NCI-H1694 treated with DMSO at 0.1 percent for 48 hours (cell line): ENCODE measurements at places on chromosomes 11 and 22.
A peak's percentile ranks its signal among the peaks of the same experiment; 100 is the strongest.

- DNase-seq = no peak
Observed at GRCh38 chr11:11456866-11457265, 103.8 kb upstream of the CSNK2A3 start.

GRCh38 chr11:66579017-66579606 is 10.7 kb upstream of the CTSF start:
- peak; percentile 31 for DNase-seq

DNA sequence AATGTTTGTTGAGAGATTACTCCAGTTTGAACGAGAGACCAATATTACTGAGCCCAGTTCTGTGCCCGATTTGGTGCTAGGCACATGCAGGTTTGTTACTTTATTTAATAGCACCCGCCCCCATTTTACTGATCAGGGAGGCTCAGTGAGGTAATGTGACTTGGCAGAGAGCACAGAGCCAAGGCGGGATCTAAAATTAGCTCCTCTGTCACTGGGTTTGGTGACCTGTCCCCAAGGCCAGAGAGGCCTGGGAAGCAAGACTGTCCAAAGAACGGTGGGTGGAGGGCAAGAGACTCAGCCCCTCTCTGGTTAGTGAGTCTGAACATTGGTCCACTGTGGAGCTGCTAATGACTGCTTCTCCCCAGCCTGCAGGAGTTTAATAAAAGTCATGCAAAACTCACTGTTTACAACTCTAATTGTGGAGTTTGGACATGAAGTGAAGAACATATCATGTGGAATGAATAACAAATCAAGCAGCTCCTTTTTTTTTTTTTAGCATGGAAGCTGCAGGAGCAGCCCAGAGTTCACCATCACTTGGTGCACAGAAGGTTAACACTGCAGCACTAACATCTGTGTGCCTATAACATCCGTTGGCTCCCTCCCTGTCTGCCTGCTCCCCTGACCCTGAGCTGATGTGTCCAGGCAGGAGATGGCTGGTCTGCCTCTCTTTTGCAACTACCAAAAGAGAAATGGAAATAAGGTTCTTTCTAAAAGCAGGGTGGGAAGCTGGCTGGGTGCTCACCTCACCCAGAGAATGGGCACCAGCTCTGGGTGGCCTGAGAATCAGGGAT is 39.0 kb downstream of the CSNK2A3 start:
- DNase-seq = no peak

DNA sequence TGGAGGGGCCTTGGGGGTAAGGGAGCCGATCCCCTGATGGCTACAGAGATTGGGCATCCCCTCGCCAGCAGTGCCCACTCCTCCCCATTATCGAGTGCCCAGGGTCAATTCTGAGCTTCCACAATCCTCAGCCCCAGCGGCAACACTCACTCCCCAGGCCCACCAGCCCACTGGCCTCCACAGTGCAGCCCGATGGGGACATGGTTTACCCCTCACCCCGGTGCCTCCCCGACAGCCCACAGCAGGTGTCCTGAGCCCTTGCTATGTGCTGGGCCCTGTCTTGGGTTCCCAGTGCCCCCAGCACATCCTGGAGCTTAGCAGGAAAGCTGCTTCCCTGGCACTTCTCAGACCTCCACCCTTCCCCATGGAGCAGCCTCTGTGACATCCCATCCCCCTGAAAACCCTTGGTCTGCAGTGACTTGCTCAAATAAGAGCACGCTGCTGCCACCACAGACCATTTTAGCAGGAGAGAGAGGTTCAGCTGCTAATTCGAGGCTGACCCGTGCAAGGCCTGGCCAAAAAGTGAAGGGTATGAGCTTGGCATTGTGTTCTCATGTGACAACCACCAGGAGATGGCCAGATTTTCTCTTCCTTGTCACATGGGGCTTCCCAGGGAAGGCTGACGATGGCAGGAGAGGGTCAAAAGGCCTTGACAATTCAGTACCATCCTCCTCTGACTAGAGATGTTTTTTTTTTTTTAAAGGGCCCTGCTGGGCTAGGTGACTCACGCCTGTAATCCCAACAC is 23.6 kb downstream of the KCNJ4 start:
- no peak for DNase-seq

DNA sequence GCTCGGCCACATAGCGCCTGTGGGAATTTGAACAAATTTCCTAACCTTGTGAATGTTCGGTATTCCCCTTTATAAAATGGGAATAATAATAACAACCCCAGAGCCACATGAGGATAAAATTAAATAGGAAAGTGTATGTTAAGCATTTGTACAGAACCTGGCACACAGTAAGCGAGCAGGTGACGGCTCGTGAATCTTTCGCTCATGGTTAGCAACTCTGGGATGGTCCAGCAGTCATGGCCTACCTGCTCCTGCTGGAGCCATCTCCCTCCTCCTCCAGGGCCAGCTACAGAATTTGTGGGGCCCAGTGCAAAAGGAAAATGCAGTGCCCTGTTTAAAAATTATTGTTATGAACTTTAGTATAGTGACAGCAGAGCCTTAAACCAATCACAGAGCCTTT is 88.5 kb upstream of the CSNK2A3 start:
- no peak for DNase-seq

DNA sequence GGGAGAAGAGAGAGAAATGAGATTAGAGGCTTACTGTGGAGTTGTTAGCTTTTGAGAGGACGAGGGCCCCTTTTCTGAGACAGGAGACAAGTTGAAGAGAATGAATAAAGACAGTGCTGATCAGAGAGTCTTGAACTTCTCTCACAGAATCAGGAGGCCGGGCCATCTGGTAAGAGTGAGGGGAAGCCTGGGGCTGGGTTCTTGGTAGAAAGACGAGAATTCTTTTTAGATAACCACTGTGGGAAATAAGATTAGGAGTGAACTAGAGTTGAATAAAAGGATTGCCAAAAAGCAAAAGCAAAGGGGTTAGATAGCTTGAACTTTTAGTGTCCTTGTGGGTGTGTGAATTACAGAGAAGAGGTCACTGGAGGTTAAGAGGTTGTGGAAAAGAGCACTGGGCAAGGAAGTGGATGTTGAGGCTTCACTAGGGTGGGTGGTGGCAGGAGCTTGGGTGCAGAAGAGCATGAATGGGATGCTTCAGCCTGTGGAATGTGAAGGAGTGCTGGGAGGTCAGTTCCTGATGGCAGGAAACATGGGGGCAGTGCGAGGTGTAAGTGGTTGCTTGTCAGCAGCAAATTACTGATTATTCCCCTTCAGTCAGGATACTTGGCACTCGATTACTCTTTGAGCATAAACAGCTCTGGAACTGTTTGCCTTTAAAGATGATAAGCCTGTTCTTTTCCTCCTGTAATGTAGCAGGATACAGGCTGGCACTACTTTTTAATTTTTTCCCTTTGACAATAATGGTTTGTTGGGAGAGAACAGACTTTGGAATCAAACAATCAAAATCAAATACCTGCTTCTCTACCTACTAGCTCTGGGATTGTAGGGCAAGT is 98.3 kb downstream of the ARHGAP42 start:
- no peak for DNase-seq

- DNase-seq = no peak
Observed at GRCh38 chr22:42924436-42924835, 67.4 kb upstream of the ARFGAP3 start.

DNA sequence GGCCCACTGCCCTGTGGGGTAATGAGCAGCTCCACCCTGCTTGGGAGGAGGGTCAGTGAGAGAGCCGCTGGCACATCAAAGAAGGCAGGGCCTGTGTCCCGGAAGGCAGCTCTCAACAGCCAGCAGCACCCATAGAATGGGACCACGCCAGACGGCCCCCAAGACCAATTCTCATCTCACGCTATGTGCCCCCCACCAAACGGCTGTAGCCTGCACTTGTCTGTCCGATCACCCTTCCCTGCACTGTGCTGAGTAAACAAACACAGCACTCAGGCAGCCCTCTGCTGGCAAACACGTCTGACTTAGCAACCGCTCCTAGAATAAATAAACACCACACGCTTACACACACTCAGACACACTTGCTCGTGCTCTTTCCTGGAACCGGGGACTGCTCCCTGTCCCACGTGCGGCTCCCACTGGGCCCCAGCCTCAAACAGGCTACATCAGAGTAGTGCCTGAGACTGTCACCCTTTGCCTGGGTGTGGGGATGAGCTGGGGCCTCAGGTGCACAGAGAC is 53.2 kb upstream of the CDON start:
- no peak for DNase-seq

- DNase-seq = no peak
Observed at GRCh38 chr11:18321578-18321968, 367 bp downstream of the HPS5 start.

DNA sequence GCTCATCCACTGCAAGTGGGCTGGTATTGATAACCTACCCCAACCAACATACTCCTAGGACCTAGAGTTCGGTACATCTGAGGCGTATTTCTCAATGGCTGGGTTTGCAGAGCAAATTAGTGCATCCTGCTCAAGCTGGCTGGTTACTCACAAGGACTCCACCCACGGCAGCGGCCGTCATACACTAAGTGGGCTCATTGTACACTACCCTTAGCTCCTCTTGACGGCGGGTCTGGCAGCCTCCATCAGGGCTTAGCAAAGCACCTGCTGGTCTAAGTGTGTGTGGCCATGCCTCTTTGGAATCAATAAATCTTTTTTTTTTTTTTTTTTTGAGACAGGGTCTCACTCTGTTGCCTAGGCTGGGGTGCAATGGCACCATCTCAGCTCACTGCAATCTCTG is 20.2 kb upstream of the KCNJ11 start:
- DNase-seq = no peak

DNA sequence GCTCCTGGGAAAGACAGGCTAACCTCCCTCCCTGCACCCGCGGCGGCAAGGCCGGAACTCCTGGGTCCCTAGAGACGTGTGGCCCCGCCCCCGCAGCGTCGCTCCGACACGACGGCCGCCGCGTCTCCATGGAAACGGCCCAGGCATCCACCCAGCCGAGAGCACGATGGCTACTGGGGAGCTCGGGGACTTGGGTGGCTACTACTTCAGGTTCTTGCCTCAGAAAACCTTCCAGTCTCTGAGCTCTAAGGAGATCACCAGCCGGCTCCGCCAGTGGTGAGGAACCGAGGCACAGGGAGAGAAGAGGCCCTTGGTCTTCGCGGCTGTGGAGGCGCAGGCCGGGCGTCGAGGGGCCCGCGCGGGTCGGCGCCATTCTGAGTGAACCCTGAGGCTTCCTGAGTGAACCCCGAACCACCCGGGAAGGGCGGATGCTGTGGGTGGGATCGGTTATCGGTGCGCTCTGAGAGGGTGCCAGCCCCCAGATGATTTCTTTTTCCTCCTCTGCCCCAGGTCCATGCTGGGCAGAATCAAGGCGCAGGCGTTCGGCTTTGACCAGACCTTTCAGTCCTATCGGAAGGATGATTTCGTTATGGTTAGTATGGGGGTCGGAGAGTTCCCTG is at the start of gene CFAP300:
TSS of gene CFAP300 (plus strand) at position 133 of the 620 bp plus-strand sequence. CDS start at position 167, 34 bp downstream.
- no peak for DNase-seq

GRCh38 chr22:23823331-23823791 is 15.4 kb downstream of the DERL3 start:
- DNase-seq = no peak

- DNase-seq = no peak
Observed at GRCh38 chr11:130886704-130887103, 29.6 kb downstream of the SNX19 start.

- no peak for DNase-seq
Observed at GRCh38 chr11:119889728-119890280, 160.8 kb upstream of the NECTIN1 start.

GRCh38 chr11:62687508-62688396 is 1.6 kb downstream of the LRRN4CL start:
- DNase-seq = no peak

DNA sequence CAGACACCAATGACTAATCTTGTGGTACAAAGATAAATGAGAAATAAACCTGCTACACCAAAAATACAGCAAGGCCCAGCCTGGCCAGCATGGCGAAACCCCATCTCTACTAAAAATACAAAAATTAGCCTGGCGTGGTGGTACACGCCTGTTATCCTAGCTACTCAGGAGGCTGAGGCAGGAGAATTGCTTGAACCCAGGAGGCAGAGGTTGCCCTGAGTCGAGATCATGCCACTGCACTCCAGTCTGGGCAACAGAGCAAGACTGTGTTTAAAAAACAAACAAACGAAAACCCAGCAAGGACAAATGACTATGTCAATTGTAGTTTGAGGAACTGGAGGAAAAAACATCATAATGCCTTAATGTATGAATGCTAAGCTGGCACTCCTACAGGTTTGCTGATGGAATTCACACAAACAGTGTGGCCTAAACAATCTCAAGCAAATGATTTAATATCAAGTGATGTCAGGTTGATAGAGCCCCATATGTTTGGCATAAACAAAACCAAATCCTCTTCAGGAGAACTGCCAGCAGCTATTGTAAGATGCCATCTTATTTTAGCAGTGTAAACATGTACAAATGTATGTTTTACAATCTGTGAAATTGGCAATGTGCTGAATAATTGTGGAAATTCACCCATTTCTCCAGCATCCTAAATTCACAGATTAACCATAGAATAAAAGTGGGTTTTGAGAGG is 20.0 kb downstream of the MMP7 start:
- DNase-seq = no peak

DNA sequence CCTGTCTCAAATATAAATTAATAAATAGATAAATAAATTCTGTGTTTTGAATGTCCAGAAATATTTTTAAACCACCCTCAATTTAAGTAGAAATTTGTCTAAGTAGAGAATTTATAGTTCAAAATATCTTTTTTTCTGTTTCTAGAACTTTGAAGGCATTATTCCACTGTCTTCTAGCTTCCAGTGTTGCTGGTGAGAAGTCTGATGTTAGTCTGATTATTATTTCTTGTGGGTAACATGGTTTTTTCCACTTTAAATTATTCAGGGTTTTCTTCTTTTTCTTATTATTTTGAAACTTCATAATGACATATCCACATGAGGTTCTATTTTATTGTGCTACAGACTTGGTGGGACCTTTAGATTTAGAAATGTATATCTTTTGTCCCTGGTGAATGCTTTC is 46.4 kb upstream of the HEPHL1 start:
- DNase-seq = no peak

GRCh38 chr22:33520904-33521780 is 399.1 kb downstream of the LARGE1 start:
- no peak for DNase-seq

- DNase-seq = peak; percentile 14
Observed at GRCh38 chr11:123301696-123302400, 106.8 kb upstream of the CLMP start.

GRCh38 chr11:29231991-29232390 is 784.8 kb downstream of the KCNA4 start:
- no peak for DNase-seq

DNA sequence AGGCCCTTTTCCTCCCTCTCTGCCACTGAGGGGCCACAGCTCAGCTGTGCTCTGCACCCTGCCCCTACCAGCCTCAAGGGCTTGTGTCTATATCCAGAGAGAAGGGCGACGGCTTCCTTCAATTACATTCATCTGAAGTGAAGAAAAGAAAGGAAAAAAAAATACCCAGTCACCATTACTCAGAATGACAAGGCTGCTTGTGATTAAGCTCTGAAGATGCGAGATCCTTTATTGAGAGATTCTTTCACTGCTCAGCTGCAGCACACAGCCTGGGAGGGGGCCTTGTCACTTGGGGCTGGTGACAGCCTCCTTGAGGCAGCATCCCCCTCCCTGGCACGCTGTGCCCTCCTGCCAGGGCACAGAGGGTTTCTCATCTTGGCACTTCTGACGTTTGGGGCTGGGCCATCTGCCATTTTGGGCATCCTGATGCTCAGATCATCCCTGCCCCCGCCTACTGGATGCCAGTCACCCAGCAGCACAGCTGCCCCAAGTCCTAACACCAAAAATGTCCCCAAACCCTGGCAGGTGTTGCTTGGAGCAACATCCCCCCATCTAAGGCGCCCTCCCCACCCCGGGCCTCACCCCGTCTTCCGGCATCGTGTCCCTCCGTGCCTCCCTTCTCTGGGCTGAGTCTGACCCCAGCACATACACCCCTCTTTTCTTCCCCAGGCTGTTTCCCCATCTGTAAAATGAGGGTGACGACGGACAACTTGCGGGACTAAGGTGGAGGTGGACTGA is 1394.7 kb downstream of the BRD1 start:
- DNase-seq = no peak

GRCh38 chr11:117199053-117199915 is at the start of gene TAGLN:
Gene TAGLN (plus strand): TSS chr11:117199370. CDS start chr11:117203014, 3,644 bp downstream.
- DNase-seq = no peak
